ENCODE measurements at places on chromosomes 6 and 20. TPM values are rescaled to one million over a fixed set of nuclear protein-coding genes. Genes with fewer than 3 reads are reported as not detected.

The DEFB124 gene
- total RNA-seq = not detected

The LY6G6F gene
- not detected for total RNA-seq

The C20orf204 gene
- total RNA-seq = 13.3 TPM

GRCh38 chr6:47733879-47734558, 35.6 kb downstream of the ADGRF4 start:
- peak; percentile 59 for DNase-seq

The SSTR4 gene
- not detected for total RNA-seq

DNA sequence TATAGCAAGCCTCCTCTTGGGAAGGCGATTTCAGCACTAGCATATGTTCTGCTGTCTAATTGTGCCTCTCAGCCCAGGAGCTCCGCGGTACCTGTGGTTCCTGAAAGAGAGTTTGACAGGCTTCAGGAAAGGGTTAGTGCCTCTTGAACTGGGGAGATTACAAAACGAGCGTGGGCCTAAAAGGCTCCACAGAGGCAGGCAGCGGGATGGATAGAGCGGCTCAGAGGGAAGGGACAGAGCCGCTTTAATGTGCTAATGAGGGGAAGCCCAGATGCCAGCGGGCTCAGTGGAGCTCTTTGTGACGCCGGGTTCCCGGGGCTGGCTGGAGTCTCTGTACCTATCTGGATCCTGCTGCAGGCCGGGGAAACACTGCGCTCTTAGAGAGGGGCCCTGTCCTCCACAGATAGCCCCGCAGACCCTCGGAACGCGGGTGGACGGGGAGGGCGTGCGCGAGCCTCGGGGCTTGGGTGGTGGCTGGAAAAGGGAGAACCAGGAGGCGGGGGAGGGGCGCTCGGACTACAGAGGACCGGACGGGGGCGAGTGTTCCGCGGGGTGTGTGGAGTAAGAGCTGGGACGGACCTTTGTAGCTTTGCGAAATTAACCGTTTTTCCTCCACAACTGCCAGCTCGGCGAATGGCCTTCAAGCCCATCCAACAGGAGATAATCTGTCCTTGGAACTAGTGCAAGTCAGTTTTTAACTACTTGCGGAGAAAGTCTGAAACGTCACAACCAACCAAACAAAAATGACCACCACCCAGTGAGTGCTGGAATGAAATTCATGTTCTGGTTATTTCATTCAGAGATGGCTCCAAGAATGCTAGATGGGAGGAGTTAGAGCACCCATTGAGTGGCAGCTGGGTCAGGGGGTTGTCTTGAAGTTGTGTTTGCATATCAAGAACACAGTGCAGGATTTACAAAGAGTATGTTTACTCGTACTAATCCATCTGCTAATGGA, 13.0 kb downstream of the SLC35F1 start:
- DNase-seq = no peak

The CNR1 gene
- 1.3 TPM for total RNA-seq

DNA sequence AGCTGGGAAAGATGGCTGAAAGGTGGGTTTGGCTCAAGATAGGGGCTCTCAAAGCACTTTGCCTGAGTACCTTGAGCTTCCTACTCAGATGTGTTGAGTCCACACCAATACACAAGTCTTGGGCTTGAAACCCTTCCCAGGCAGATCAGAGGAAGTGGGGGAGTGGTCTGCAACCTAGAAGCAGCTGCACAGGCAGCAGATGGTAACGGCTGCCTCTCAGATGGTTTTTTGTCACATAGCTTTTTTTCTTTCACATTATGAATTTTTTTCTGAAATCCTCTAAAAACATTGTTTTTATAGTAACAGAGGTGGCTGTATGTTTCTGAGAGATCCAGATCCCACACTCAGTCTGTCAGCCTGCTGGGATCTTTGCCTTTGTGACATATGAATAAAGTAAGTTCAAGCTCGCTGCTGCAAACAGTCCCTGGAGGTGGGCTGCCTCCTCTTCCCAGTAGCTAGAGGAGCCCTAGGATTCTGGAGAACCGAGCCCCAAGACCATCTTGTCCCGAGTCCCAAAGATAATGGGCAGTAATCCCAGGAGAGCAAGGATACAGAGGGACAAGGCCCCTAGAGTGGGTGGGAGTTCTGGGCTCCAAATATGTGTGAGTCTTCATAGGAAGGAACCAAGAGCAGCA, 97.1 kb upstream of the TOP1 start:
- no peak for DNase-seq

The SPINT4 gene
- total RNA-seq = not detected

DNA sequence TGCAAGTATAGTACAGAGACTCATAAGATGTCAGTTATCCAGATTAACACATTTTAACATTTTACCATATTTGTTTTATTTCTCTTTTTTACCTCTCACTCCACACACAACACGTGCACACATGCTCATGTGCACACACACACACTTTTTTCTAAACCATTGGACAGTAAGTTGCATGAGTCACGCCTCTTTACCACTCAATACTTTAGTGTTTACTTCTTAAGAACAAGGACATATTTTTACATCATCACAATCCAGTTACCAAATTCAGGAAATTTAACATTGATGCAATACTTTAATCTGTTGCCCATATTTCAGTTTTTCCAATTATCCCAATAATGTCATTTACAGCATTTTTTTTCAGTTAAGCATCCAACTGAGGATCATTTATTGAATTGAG, 109.0 kb downstream of the RIN2 start:
- no peak for DNase-seq

The ELOVL2 gene
- under 0.01 TPM for total RNA-seq

- DNase-seq = no peak
Observed at GRCh38 chr6:29442719-29443118, 3.6 kb downstream of the OR10C1 start.

Measured in dermis blood vessel endothelial cell (primary cell).